Non-pigmented ciliary epithelial cell (primary cell): ENCODE measurements at places on chromosomes 5 and 9.

GRCh38 chr5:136330353-136331038 lies 34.8 kb downstream of the TRPC7 start:
- DNase-seq = no peak

DNA sequence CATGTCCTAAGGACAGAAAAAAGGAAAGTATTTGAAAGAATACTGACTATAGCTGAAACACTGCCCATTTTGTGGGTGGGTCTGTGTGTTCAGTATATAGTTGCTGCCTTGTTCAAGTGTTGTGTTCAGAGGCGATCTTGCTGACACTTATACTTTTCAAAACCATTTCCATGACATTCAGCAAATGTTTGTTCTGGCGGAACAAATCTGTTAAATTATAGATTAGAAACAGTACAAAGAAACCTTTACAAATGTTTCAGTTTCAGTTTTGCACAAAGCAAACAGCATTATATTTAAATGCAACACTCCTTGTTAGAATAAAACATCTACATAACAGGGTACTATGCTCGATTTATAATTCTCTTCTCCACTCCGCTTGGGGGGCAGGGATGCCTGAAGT lies 2276.3 kb downstream of the MAT2B start:
- DNase-seq = no peak

DNA sequence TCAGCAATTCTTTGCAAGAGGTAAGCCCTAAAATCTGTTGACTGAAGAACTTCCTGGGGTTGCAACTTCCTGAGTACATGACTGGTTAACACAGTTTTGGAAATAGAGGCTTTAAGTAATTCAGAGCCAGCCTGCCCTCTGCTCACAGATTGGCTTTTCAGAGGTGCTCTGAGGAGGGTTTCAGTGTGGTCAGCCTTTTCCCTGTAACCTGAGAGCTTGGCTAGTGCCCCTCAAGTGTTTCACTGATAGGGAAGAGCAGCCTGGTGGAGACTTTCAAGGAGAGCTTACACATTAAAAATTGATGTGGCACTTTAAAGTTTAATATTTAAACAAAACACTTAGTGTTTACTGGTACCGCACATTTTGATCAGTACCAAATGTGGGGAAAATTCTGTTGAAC lies 56.7 kb upstream of the FOXB2 start:
- no peak for DNase-seq

DNA sequence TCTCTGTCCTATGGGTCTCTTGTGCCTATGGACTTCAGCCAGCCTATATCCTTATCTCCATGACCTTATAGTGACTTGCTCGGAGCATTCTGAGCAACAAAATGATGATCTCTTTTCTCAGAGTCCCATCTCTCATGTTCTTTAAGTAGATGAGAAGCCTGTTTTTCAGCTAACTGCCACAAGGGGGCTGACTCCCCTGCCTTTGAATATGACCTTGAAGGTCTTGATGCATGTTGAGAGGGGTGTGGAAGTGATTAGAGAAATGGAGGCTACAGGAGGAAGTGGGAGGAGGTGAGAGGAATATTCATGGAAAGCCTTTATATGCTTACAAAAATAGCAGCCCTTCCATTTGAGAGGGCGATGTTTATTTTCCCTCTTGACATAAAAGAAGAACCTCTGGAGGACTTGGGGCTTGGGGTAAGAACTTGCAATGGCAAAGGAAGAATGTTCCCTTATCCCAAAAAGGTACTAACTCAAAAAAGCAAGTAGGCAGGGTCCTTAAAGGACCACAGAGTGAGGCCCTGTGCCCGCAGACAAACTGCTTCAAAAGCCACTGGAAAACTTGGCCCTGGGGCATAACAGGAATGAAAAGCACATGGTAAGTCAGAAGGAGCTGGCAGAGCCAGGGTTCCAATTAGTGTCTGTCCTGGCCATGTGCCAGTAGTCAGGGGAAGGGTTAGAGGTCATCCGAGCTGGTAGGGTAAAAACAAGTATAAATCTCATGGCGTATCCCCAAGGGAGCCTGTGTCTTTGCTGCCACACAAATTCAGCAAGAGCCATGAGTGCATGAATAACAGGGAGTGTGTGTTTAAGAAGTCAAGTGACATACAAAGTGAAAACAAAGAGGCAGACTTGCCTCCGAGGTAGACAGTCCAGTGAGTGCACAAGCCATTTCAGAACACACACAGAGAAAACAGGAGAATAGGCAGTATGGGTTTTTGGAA lies 39.1 kb downstream of the FGD3 start:
- no peak for DNase-seq

- DNase-seq = no peak
These were observed 52.9 kb upstream of the CD180 start for GRCh38 chr5:67249590-67249895.

- DNase-seq = no peak
These were observed 50.2 kb downstream of the APC start for GRCh38 chr5:112787896-112788295.

DNA sequence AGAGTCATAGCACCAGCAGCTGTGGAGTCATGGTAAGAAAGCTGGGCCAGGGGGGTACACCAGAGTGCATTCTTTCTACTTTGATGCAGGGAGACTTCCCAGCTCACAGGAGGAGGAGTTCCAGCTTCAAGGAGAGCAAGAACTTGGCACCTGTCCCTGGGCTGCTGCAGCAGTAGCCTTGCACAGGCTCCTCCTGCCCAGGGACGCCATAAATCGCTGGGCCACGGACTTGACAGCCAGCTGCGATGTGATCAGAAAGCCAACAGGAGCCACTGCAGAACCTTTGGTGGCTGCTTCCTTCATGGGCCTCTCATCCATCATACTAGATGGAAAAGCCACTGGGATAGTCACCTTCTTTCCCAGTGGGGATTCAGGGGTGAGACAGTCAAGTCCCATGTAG lies 234.7 kb downstream of the NMUR2 start:
- DNase-seq = no peak

GRCh38 chr5:99099691-99100090 lies 170.9 kb upstream of the CHD1 start:
- no peak for DNase-seq

GRCh38 chr9:20014168-20014567 lies 225.3 kb upstream of the SLC24A2 start:
- DNase-seq = no peak

- no peak for DNase-seq
These were observed 218.0 kb upstream of the C9orf72 start for GRCh38 chr9:27791311-27791710.

- no peak for DNase-seq
These were observed 60.5 kb downstream of the BARX1 start for GRCh38 chr9:93894691-93895079.

- no peak for DNase-seq
These were observed 277.4 kb downstream of the AOPEP start for GRCh38 chr9:95003689-95004410.

DNA sequence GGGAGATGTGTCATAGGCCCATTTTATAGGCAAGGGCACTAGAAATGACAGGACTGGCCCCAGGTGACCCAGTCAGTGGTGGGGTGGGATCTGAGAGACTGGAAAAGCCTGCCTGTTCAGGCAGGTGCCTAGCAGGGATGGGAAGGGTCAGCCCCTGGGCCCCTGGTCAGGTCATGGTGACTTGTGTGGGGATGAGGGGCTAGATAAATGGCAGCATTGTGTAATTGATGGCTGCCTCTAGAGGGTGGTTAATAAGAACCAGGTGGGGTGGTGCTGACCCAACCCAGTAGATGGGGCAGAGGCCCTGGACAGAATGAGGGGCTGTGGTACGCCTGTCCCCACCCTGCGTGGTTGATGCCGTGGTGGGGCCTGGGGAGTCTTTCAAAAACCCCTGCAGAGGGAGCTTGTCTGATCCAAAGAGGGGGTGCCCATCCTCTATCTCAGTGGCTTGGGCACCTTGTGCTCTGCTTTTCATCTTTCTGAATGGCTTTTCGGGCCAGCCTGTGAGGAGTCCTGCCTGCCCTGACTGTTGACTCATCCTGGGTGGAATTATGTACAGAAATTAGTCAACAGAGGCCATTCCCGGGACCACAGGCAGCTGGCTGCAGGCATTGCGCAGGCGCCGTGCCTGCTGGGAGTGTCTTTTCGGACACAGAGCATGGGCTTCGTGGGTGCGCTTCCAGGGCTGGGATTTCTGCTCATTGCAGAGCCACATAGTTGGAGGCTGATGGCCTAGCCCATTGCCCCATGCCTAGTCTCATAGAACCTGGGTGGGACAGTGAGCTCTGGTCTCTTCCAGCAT lies 93.6 kb upstream of the PITX1 start:
- DNase-seq = no peak

- DNase-seq = no peak
These were observed 7.6 kb upstream of the IRF1 start for GRCh38 chr5:132498152-132498551.

GRCh38 chr5:77306531-77306930 lies 96.1 kb downstream of the PDE8B start:
- no peak for DNase-seq

DNA sequence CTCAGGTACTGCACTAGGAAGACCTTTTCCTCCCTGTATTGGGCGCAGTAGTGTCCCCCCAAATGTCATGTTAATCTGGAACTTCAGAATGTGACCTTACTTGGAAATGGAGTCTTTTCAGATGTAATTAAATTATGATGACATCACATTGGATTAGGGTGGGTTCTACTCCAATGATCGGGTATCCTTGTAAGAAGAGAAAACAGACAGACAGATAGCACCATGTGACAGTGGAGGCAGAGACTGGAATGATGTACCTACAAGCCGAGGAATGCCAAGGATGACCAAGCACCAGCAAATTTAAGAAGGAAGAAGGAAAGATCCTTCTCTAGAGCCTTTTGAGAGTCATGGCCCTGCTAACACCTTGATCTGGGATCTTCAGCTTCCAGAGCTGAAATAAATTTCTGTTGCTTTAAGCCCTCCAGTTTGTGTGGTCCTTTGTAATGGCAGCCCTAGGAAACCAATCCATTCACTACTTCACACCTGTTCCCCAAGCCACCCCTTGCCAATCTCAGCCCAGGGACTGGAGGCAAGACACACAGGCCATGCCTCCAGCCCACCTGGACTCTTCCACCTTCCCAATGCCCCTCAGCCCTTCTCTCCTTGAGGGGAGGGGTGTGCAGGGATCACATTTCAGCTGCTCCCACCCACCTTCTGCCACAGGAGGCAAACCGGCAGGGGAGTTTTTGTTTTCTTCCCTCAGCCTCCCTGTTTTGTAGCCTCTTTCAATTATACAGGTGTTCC lies 1.6 kb downstream of the CCNJL start:
- DNase-seq = no peak

DNA sequence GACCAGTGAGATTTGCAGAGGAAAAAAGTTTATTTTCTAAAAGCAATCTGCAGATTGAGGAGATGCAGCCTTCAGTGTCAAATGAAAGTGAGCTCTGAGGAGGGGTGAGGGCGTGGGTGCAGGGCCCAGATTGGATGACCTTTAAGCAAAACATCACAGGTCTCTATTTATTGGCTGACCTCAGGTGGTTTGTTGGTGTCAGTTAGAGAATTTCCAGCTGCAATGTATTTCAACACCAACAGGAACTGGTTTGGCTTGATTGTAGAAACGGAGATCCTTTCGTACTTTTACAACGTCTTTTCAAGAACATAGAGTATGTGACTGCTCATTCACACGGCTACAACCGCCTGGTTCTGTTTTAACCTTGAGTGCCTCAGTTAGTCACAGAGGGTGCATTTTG lies 1069.1 kb downstream of the EFNA5 start:
- no peak for DNase-seq

- no peak for DNase-seq
These were observed 38.9 kb downstream of the TPPP start for GRCh38 chr5:654071-654778.

GRCh38 chr5:163309914-163310313 lies 127.5 kb upstream of the CCNG1 start:
- no peak for DNase-seq

DNA sequence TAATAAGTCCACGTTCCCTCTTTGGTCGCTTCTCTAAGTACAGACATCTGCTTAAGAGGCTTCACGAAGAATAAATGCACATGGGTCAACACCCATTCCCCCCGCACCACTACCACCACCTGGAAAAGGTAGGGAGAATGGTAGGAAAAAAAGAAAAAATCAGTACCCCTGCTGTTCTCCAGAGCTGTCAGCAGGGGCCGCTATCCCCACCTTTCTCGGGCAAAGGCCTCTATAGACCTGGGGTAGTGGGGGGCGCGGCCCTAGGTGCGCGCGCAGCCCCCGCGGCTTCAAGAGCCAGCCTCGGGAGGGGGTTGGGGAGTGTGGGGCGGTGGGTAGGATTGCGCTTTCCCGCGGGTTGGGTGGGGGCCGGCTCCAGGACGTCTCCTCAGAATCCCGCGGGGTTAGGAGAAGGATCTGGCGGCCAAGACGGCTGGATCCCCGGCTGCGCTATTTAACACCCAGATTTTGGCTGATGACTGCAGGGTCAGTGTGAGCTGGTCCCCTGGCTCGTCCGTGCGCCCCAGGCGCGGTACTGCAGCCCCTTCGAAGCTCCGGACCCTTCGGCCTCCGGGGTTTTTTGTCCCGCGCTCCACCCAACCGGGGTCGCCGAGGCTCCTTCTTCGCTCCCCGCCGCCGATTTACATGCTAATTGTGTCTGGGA lies 1.6 kb upstream of the SEMA6A start:
- no peak for DNase-seq

- no peak for DNase-seq
These were observed 57.3 kb downstream of the ZFR start for GRCh38 chr5:32387211-32387610.

- DNase-seq = no peak
These were observed 499.5 kb upstream of the BRINP1 start for GRCh38 chr9:119868694-119869093.

- no peak for DNase-seq
These were observed 590.9 kb upstream of the ZNF608 start for GRCh38 chr5:125337294-125337693.

DNA sequence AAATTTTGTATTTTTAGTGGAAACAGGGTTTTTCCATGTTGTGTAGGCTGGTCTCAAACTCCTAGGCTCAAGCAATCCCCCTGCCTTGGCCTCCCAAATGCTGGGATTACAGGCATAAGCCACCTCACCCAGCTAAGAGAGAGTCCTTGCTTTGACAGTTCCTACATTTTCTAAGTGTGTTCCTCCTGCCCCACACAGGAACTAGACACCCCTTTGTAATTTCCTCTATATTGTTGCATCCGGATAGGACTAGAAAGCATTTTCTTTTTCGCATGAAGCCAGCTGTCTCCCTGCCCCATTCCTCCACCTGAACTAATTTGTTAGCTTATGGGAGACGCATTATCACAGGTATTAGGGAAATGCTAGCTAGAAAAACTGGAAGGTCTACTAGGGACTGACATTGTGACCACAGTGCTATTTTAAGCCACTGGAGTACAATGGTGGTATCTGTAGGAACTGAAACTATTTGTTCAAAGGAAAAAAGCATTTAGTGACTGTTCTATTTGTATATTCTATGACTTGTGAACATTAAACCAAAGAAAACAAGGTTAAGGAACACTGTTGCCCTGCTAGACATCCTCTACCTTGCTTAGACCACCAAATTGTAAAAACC lies 214.1 kb downstream of the SMARCA2 start:
- DNase-seq = no peak

DNA sequence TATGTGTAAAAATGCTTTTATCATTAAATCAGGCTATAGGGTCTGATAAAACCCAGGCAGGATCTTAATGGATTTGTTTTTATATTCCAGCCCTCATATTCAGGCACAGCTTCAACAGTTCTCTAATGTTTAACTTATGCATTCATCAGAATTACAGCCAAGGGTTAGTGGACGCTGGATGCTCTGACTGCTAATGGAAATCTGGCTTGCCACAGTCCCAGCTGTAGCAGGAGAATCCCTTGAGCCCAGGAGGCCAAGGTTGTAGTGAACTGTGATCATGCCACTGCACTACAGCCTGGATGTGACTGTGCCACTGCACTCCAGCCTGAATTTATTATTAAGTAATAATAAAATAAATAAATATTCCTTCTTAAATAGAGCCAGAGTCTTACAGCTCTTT lies 98.0 kb downstream of the SLC25A46 start:
- DNase-seq = no peak
